ENCODE measurements at places on chromosomes 13 and 19.

DNA sequence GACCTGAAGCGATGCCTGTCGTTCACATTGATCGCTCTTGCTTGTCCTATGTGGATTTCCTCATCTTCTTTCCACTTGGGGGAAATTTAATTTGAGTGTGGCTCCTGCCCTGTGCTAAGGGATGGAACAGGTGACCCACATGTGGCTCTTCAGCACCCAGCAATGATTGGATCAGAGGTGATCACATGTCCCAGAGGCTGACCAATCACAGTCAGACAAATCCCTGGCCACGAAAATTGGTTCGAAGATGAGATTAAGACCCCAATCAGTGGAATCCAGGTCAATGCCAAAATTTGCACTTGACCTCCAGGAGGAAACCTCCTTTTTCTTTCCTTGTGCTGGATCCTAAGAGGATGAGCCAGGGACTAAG lies 23.7 kb downstream of the AMER2 start:
- no peak for DNase-seq

- DNase-seq, result no peak
These were observed 164.8 kb upstream of the NBEA start for GRCh38 chr13:34777089-34777913.

DNA sequence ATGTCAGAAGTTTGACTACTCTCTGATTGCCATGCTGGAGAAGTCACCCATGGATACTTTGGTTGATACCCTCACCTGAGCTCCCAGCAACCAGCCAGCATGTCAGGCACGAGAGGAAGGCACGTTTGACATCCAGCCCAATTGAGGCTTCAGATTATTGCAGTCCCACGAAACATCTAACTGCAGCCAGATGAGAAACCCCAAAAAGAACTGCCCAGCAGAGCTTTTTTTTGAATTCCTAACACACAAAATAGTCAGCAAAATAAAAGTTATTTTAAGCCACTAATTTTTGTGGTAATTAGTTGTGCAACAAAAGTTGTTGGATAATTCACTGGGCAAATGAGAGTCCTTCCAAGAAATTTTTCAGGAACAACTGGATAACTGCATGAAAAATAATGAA lies 259.0 kb downstream of the LMO7 start:
- no peak for DNase-seq

- DNase-seq, result no peak
These were observed 684.2 kb upstream of the SPRY2 start for GRCh38 chr13:81025091-81025490.

DNA sequence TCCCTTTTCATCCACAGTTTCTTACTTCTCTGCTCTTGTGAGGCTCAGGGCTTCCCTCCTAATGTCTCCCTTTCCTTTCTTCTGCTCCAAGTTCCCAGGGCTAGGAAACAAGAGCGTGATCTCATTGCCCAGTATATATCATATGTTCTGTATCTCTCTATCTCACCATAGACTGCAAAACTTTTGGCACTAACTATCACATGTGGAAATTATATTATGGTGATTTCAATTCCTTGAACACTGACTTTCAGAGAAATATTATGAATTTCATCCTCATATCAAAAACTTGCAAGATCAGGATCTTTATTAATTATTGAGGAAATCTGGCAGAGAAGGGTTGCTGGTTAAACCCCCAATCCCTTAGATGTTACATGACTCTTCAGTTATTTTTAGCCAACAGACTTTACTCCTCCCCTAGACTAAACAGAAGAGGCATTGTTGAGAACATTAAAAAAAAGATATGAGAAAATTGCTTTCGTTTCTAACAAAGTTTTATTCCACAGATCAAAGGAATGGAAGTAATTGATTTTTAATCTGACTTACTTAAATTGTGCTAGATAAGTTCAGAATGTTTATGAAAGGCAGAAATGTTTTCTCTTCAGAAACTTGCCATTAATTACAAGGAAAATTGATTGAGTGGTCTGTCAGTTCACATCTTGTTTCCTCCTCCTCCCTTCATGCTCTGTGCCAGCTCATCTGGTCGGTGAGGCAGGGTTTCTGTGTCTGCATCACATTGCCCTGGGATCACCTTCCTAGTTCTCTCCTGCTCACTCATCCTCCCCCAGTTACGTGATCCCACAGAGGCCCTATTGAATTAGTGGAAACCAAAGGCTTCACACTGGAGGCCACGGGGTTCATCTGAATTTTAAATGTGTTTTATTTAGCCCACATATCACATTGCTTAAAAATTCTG lies 378.5 kb downstream of the LMO7 start:
- DNase-seq, result no peak

DNA sequence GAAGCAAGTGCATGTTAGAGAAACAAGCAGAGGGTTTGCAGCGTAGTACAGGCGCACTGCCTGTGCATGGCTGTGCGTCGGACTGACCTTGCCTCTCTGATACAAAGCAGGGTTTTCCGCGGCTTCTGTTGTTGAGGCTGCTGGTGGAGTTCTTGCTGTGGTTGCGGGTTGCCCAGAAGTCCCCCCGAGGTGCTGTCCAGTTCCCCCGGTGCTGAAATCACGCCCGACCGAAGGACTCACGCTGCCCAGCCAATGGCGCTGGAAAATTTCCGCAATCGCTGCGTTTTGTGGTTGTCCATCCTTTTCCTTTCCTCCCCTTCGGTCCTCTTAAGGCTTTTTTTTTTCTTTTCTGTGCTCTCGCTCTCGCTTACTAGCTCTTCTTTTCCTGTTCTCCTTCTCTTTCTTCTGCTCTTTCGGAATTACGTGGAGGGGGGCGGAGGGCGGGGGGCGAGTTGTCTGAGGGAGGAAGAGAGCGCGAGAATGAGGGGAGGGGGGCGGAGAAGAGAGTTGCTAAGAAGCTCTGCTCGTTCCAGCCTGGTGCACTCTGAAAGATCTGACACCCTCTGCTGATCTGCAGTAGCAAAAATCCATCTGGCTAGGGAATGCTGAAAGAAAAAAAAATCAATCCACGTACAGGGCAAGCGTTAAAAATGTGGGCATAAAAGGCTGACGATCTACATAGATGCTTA lies at the start of gene SLITRK1:
Gene SLITRK1 (minus strand): TSS at position 558 of the 689 bp plus-strand sequence. CDS start 967 bp downstream, outside the sequence.
- peak; percentile 5 for DNase-seq

DNA sequence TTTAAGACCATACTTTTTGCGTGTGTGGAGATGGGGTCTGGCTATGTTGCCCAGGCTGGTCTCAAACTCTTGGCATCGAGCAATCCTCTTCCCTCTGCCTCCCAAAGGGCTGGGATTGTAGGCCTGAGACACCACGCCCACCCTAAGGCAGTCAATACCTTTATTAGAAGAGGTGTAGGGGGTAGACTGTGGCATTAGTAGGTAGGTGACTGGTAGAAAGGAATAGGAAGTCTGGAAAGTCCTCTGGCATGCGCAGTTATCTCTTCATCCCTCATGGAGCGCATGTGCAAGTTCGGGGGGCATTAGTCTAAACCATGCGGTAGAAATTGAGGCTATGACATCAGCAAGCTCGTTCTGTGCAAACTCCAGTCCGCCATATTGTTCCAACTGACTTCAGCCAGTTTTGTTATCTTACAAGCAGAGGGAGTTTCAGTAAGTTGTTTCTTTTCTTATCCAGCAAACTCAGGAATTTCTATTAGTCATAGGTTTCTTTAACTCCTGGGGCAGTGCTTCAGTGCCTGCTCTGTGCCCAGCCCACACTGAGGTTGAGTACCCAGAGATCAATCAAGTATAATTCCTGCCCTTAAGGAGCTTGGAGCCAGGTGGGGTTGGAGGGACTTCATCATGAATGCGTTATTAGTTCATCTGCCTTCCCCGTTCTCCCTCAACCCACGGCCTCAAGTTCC lies 7.3 kb upstream of the RANBP3 start:
- no peak for DNase-seq

DNA sequence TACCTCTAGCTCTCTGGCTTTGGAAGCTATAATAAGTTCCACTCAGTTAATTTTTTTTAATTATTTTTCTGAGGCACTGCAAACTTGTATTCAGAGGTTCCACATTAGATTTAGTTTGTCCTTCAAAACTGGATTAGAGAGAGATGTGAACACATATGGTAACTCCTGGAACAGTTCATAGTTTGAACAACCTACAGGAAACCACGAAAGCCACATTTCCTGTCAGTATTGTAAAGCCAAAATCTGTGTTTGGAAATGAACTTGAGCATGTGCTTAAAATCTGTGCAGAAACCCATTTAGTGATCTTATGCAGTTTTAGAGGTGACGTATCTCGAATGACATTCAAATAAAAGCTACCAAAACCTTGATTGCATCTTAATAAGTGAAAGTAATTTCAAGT lies 1952.0 kb downstream of the OLFM4 start:
- no peak for DNase-seq

DNA sequence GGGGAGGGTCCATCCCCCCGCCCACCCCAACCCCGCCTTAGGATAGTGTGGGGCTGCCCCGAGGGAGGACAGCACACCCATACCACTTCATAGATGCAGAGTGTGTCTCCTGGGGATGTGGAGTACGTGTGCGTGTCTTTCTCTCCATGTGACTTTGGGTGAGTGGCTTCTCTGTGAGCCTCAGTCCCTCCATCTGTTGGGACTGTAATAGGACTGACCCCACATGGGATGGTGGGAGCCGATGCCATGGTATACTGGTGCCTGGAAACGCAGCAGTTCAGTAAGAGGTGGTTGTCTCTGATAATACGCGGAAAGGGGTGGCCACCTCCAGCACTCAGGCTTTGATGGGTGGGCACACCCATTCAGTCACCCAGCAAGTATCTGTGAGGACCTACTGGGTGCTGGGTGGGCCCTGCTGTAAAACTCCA lies 816 bp upstream of the PRKD2 start:
- DNase-seq, result peak; percentile 24

DNA sequence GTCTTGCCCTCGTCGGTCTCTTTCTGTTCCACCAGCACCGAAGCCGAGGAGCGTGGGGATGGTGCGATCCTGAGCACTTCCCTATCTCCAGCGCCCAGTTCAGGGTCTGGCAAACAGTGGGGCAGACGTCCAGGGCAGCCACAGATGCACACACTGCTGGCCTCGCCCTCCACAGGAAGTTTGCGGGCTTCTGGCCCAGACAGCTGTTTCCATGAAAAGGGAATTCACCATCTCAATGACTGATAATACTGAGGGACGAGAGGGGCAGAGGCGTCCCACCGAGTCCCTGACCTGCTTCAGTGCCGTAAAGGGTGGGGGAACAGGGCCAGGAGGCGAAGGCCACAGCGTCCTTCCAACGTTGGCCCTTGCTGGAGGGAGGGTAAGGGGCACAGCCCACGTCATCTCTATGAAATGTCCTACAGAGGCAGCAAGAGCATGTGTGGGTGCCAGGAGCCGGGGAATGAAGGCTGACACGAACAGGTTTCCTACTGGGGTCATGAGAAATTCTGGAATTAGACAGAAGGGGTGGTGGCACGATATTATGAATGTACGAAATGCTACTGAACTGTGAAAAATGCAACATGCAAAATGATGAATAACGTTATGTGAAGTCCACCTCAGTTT lies 19.5 kb downstream of the SHC2 start:
- no peak for DNase-seq

DNA sequence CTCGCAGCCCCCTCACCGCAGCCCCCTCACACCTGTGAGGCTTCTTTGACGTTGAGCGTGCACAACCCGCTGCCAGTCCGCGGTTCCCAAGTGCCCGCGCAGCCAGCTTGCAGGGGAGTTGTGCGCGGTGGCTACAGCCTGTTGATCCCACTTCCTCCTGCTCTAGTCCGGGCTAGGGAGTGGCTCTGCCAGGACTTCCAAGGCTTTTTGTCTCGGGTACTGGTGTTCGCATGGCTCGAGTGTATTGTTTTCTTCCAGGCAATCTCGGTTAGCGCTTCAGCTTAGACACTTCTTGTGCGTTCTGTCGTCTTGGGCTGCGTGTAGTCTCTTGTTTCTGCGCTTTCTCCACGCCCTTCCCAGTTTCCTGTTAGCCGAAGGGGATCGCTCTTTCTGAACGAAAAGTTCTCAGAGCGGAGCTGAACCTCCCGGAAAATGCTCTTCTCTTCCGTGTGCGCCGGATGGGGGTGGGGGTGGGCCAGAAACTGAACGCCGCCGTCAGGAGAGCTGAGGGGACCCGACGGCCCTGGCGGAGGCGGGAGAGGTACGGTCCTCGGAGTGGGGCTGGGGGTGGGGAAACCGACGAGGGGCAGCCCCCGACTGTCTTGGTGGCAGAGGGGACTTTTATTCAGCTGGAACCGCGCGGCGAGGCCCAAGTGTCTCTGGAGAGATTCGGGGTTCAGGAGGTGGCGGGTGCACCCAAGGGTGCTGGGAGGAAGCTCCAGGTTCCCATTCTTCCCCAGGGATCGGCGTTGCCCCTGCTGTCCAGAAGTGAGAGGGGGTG lies 697 bp upstream of the DGKH start:
- peak; percentile 27 for DNase-seq

- DNase-seq, result no peak
These were observed 992.6 kb downstream of the PCDH9 start for GRCh38 chr13:66237411-66238062.

DNA sequence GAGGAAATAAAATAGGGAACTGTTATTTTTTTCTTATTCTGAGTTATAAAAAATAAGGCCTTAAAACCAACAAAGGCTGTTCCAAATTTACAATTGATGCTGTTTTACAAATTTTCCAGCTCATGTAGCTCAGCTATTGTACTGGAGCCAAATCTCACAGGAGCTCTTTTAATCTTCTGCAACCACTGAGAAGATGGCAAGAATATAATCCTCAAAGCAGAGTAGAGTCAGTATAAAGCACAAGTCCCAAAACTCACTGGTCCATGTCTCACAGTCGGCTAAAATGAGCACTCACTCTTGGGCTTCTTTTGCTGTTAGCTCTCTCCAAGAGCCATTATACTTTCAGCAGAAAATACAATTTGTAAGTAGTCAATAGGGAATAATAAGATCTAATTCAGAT lies 1074.4 kb upstream of the PRR20A start:
- DNase-seq, result no peak

GRCh38 chr13:22107549-22107948 lies 436.7 kb downstream of the FGF9 start:
- DNase-seq, result no peak

GRCh38 chr13:30618186-30618929 lies 638 bp downstream of the USPL1 start:
- no peak for DNase-seq

- DNase-seq, result no peak
These were observed 11.8 kb downstream of the CHAF1A start for GRCh38 chr19:4414144-4414799.

DNA sequence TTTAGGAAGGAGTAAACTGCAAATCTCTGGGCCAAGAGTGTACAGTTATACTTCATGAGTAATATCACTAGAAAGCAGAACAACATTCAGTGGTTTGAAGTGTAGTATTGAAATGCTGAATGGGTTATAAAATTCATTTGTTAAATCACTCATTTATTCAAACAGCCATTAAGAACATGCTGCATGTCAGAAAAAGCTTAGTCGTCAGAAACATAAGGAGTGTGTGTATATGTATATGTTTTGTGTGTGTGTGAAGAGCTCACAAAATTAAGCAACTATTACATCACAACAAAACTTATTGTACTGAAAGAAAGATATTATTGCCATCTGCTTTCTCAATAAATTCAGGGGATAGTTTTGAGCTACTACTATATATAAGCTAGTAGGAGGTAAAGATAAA lies 165.4 kb upstream of the PCDH9 start:
- DNase-seq, result no peak

DNA sequence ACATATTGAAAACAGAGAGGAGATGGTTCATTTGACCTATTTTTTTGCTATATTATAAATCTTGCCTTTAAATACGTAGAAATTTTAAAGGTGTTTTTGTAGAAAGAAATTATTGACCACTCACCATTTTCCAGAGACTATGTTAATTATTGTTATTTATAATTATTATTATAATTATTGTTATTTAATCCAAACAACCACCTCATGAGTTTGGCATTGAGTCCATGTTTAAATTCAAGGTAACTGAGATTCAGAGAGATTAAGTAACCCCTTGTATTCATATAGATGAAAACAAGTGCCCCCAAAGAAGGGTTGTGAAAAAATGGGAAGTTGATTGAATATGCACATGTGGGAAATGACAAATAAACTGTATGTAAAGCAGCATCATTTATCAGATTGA lies 692.5 kb upstream of the MIR17HG start:
- DNase-seq, result no peak
